ENCODE measurements at places on chromosomes 3 and 15.

DNA sequence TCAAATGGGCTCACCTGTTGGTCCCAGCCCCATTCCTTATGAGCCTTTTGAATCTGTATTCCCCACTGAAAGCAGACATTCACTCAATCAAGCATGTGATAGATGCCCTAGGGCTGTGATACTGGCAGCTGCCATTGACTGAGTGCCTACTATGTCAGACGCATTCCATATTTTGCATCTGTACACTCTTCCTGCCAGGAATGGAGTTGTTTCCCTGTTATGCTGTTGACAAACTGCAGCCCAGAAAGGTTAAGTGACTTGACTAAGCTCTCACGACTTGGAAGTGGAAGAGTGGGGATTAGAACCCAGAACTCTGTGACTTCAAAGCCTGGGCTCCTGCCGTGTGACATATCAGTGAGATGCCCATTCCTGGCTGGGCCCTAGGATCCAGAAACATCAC lies 211.4 kb downstream of the RPLP1 start:
- no peak for DNase-seq

- no peak for DNase-seq
These were observed 509.9 kb downstream of the VGLL3 start for GRCh38 chr3:86481031-86481430.

DNA sequence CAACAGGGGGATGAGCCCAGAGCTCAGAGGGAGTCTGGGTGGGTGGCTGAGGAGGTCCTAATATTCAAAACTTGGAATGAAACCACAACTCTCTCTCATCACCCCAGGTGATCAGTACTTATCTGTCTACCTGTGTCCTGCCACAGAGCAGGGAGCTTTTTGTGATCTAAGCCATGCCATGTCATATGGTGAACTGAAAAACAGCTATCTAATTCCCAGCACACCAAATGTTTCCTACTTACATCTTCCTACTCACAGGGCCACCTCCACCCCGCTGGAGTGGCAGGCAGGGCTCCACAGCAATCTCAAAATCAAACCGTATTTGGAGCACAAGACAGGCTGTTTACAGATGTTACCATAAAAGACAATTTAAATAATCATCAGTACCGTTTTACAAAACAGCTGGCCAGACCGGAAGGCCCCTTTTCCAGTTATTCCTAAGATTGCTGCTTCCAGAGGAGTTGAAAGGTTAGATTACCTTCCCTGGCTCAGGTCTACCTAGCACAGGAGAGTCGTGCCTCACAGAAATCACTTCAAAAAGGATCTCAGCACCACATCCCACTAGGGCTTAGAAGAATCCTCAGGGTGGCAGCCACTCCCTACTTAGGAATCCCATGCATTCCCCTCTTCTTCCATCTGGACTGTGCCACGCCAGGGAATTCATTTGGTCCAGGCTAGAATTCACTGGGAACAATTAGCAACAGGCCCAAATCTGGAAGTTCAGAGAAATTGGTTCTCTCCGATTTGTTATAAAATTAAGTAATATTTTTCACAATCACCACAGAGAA lies 226.6 kb upstream of the IL12A start:
- no peak for DNase-seq

DNA sequence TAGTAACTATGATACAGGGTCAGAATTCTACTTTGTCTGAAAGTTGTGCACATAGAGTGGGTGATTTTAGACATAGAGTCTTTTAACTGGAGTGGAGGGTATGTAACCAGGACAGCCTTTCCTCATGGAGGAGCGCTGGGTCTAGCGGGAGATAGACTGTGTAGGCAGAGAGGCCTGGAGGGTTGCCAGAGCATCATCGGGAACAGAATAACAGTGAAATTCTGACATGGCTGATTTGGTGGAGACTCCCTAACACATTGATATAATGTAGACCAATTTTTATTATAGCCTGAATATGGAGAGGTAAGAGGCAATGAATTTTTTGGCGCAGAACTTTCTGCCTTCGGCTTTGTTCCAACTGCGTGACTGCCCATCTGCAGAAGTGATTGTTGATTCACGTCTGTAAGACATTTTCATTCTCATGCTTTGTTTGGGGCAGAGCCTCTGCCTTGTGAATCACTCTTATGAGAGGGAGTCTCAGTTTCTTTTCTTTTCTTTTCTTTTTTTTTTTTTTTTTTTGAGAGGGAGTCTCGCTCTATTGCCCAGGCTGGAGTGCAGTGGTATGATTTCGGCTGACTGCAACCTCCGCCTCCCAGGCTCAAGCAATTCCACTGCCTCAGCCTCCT lies 16.0 kb downstream of the LPP start:
- DNase-seq: no peak

DNA sequence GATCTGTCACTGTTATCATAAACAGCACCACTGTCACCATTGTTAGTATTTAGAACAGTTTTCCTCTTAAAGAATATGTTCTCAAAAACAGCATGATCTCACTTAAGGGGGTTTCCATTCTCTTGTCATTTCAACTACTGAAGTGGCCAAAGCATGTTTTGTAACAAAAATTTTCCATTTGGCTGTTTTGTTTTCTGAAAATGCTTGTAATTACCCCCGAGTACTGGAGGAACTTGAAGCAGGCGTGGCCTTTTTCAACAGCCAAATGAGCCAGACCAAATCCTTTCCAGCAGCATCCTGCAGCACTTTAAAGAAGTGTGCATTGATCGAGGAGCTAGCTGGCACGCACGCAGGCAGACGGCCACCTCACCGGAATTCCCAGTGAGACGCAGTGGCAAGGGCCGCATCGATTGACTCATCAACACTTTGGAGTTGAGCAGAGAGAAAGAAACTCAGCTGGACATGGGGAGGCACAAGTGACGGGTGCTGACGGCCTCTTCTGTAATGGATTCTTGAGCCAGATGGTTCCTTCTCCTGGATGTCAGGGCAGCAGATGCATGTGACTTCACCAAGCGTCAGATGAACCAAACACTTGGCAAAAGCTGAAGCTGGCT lies 234.3 kb upstream of the IGF1R start:
- DNase-seq: no peak

GRCh38 chr15:59388670-59389069 lies 16.0 kb upstream of the MYO1E start:
- no peak for DNase-seq

DNA sequence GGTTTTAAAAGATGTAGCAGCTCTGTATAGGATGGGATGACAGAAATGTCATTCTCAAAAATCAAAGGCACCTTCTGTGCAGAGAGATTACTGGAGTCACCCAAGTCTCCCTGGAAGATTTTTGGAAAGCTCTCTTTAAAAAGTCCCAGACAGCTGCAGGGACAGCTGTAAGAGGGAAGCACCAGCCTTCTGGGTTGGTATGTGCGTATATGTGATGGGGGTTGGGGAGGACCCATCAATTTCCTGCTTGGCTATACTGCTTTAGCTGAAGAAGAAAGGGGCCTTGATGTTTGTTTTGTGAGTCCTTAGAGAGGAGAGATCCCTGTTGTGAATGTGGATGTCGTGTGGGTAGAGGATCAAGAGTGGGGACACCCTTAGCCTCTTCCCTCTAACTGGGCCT lies 5.4 kb upstream of the SEC11A start:
- DNase-seq: no peak

- DNase-seq: no peak
These were observed 95.3 kb downstream of the ITPR1 start for GRCh38 chr3:4588466-4588865.

- no peak for DNase-seq
These were observed 24.3 kb downstream of the MKRN2OS start for GRCh38 chr3:12521010-12521409.

DNA sequence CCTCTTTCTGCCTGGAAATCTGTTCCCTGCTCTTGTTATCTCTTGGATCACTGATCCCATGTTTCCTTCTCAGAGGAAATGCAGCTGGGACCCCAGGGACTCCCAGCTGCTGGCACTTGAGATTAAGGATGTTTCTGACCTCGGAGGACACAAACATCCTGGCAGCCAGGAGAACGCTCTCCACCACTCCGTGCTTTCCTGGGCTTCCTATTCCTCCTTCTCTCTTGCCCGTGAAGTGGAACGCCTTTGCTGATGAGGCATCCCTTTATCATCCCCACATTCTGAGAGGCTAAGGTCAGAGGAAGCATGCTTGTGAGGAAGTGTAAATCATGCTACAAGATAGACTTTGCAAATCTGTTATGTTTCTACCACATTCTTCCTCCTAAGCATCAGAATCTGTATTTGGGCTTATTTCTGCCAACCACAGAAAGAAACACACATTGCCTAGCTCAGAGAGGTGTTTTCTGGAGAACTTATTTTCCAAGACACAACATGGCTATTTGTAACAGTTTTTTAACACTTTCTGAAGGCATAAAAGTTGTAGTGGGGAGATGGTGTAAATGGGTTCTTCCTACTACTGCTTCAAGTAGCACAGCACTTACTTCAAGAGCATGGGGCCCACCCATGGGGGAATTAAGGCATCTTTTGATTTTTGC lies 25.6 kb upstream of the LDHAL6B start:
- DNase-seq: no peak

- no peak for DNase-seq
These were observed 12.9 kb upstream of the MB21D2 start for GRCh38 chr3:192930577-192930976.

GRCh38 chr3:138901567-138901966 lies 45.4 kb downstream of the FOXL2 start:
- DNase-seq: no peak

- no peak for DNase-seq
These were observed 33.9 kb upstream of the MYZAP start for GRCh38 chr15:57557810-57558209.

GRCh38 chr15:95347837-95348236 lies 982.7 kb upstream of the NR2F2 start:
- no peak for DNase-seq

- DNase-seq: no peak
These were observed 23.2 kb downstream of the HAPLN3 start for GRCh38 chr15:88872106-88872505.

Data from stimulated activated CD8-positive, alpha-beta memory T cell treated with anti-CD3 and anti-CD28 coated beads, Interleukin-7, amount 100 ng/mL, for 24 hours (primary cell).